ENCODE measurements at places on chromosomes 13 and 19.

GRCh38 chr13:60282186-60282585 is 114.8 kb upstream of the TDRD3 start:
- peak; percentile 43 for DNase-seq

- DNase-seq = peak; percentile 41
These were observed 848 bp upstream of the CEBPA start for GRCh38 chr19:33302974-33303790.

DNA sequence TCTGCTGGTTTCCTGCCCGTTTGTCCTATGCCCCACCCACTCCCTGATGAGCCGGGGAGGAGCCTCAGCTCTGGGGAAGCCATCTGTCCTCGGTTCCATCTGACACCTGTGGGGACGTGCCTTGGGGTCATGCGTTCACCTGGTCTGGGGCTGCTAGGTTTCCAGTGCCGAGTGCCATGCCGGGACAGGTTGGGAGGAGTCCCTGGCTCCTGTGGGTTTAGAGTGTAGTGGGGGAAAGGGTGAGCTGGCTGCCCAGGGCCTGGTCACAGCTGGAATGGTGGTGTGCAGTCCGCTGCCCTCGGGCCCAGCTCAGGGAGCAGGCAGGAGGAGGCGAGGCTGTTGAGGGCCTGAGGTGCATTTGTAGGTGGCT is 2.5 kb downstream of the KDM4B start:
- no peak for DNase-seq

DNA sequence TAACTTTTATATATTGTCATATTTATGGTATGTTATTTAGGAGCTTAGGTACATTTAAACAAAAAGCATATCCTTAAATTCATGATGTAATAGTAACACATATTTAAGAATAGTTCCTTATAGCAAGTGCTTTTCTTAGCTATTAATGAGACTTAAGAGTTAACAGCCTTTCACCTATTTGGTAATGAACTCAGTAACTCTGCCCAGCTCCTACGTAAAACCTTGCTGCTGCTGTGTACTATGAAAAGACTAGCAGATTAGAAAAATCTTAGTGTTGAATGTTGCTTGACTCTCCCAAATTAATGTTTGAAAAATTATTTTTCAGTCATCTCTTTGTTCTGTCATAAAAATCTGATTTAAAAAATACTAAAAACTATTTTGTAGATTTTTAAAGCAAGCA is 6.9 kb downstream of the GPR180 start:
- DNase-seq = no peak
